ENCODE measurements at places on chromosomes 1 and 21.

- peak; percentile 27 for DNase-seq
These were observed 12.5 kb downstream of the KIF17 start for GRCh38 chr1:20705203-20705755.

- DNase-seq: peak; percentile 75
These were observed 89.0 kb upstream of the HMCN1 start for GRCh38 chr1:185645162-185645640.

DNA sequence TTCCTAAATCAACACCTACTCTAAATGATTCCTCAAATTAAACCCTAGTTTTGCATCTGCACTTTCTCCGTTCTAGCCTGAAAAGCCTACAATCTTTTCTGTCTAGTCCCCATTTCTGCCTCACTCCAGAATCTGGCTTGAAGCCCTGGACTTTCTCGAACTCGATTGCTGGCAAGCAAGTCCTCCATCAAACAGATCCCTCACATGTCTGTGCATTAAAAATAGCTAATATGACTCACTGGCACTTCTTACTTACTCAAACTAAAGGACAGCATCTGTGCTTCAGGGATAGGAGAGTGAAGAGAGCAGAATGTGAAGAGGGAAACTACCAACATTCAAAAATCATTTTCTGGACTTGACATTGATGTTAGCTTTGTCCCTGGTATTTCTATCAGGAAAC is 51.8 kb upstream of the CXADR start:
- peak; percentile 74 for DNase-seq

- DNase-seq: no peak
These were observed 1.5 kb downstream of the PHACTR4 start for GRCh38 chr1:28371010-28371377.

GRCh38 chr1:61561666-61562065 is 163.3 kb downstream of the TM2D1 start:
- peak; percentile 13 for DNase-seq

DNA sequence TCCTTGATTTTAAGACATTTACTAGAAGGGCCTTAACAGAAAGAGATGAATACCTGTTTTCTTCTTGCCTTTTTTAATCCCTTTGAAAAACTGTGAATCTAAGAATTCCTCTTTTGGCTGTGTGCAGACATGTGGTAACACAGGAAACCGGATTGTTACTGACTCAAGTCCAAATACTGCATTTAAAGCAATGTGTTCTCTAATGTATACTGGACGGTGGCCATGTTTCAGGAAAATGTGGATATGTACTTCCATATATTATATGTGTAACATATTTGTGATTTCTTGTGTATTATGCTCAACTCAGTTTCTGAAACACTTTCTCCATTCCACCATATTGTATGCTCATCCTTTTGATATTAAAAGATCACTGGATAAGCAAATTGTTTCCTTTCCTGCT is 185.1 kb downstream of the LRRC7 start:
- DNase-seq: no peak

DNA sequence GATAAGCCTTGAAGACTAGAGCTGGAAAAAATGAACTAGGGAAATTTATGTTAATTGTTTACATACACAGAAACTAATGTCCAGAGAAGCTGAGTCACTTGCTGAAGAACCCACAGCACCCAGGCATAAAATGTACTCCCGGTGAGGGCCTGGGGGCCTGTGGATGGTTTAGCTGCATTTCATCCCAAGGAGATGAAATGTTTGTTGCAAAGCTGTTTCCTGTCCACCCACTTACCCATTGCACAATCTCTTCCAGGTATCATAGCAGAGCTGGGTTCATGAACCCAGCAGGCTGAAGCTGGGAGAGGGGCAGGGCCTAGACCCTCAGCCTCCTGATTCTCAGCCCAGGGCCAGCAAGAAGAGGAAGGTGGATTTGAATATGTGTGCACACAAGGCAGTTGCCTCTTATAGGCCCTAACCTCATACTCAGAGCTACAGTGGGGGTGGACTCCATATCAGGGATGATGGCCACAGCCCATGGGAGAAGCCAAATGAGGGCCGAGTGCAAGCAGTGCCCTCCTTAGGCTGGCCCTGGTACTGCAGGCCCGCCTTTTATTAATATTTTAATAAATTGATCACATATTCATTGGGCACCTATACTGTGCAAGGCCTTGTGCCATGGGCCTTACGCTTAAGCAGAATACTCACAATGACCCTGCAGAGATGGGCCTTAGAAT is 110.8 kb downstream of the LACTBL1 start:
- DNase-seq: peak; percentile 69

- no peak for DNase-seq
These were observed 156.9 kb upstream of the NBPF11 start for GRCh38 chr1:148308832-148309458.

DNA sequence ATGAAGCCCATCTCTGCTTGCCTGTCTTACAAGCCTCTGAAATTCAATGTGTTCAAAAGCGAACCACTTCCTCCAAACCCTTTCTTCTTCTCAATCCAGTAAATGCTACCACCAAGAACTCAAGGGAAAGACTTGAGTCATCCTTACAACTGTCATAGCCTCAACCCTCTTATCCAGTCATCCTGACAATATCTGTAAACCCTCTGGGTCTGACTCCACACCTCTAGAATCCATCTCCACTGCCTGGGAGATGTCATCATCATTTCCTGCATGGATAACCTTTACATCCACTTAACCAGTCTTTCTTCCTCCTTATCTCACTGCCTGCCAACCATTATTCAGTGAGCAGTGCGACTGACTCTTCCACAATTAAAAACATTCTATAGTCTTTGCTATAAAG is 441.1 kb downstream of the SETD4 start:
- DNase-seq: peak; percentile 57

- DNase-seq: no peak
These were observed 116.6 kb upstream of the SYT6 start for GRCh38 chr1:114270282-114270681.

DNA sequence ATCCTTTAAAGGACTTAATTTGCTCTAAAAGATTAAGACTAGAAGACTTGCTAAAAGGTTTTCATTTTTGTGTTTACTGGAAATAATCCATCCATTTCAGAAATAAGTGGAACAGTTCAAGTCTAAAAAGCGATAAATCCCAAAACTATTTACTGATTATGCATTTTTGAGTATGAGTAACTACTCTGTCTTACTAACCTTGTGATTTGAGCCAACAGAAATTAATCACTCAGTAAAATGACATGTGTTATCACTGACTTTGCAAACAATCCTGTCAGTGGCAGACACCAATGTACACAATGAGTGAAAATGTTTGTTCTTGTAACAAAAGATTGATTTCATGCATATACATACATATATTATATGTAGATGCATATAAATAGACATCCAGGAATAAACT is 218.0 kb downstream of the DENND1B start:
- peak; percentile 7 for DNase-seq

- no peak for DNase-seq
These were observed 475.0 kb upstream of the NCAM2 start for GRCh38 chr21:20523191-20523590.

GRCh38 chr1:156436141-156437036 is 64.2 kb downstream of the MEF2D start:
- no peak for DNase-seq

GRCh38 chr1:60833173-60833572 is 249.2 kb upstream of the NFIA start:
- no peak for DNase-seq

GRCh38 chr1:38766125-38766524 is 93.4 kb downstream of the RRAGC start:
- DNase-seq: no peak

- DNase-seq: peak; percentile 64
These were observed 40.4 kb upstream of the TMEM61 start for GRCh38 chr1:54940042-54940441.

GRCh38 chr1:242425232-242425631 is 99.3 kb downstream of the PLD5 start:
- no peak for DNase-seq

GRCh38 chr1:181562395-181562794 is 79.1 kb downstream of the CACNA1E start:
- DNase-seq: no peak

DNA sequence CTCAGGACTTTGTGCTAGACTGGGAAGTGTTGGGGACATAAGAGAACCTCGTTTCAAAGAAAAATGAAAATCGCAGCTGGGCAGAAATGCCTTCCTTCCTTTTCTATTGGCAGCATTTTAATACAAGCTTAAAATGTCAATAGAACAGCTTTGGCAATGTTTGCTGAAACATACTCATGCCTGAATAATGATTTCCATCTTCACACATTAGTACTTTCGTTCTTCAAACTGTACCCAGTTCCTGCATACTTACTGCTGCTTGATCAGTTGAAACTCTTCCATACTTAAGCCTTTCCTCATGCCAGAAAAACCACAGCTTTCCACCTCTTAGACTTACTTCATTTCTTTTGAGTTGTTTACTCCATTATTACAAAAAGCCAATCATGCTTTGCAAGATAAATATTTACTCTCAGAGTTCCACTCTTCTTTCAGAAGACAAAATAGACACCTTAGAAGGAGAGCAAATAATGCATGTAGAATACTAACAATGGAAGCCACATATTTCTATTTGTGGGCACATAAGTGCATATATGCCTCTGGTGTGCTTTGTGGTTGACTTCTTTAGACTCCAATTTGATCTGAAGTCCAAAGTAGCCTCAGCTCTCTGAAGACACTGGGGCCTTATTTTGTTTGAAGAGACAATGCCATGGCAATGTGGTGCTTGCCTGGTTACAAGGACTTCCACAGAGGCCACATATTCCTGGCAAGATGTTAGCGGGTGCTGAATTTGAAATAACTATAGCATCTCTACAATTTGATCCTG is 22.7 kb upstream of the CD55 start:
- peak; percentile 68 for DNase-seq

- DNase-seq: no peak
These were observed 54.2 kb downstream of the BTBD8 start for GRCh38 chr1:92134331-92134730.

DNA sequence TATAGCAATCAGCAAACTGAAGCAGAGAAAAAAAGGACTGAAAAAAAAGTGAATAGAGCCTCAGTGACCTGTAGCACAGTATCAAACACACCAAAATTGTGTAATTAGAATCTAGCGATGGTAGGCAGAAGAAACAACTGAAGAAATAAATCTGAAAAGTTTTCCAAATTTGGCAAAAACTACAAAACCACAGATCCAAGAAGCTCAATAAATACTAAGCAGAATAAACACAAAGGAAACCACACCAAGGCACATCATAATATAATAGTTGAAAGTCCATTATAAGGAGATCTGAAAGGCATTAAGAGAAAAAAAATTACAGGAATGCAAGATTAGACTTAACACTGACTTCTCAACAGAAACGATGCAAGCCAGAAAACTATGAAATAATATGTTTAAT is 7.1 kb upstream of the IL12RB2 start:
- peak; percentile 6 for DNase-seq

DNA sequence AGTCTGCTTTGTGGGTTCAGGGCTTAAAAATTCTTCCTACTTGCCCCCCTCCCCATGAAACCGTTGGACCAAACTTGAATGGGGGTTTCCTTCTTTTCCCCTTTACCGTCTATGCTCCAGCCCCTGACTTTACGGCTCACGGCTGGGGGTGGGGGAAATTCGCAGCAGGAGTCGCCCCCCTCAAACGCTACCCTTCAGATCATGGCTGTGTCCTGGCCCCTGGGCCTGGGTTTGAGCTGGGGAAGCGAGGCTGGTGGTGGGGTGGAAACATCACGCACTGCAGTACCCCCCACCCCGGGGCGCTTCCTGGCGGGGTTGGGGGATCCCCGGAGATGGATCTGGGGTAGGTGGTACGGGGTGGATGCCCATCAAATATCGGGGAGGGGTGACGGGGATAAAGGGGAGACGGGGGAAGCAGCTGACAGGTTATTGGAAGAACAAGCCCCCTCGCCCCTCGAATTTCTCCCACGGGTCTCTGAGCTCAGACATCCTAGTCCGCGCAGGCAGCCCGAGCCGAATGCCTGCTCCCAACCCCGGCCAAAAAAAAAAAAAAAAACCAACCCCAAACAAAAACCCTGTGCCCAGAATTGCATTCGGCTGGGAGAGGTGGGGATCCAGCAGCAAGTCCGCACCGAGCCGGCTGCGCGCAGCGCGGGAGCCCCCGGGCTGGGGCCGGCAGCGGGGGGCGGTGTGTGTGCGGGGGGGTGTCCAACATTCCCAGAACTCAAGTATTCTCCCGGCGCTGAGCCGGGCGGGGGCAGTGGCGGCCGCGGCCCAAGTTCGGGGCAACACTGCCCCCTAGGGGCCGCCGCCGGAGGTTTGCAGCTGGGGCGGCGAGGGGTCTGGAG is 59.0 kb upstream of the ACOT11 start:
- DNase-seq: peak; percentile 66

DNA sequence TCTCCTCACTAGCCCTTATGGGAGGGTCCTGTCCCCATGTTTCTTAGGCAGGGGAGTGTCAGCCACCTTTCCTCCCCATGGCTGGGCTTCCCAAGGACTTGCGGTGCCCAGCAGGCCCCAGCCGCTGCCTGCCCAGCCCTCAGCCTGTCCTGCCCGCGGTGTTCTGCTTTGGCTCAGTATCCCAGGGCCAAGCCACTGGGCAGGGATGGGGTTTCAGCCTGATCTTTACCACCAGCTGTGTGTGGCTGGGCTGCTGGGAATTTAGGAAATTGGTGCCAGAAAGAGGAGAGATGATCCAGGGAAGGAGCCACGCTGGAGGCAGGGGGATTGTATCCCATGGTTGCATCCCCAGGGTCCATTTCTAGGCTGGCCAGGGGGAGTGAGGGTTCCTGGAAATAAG is 6.9 kb upstream of the IGFN1 start:
- no peak for DNase-seq

GRCh38 chr21:33976082-33977016 is 60.7 kb upstream of the ATP5PO start:
- DNase-seq: peak; percentile 94

DNA sequence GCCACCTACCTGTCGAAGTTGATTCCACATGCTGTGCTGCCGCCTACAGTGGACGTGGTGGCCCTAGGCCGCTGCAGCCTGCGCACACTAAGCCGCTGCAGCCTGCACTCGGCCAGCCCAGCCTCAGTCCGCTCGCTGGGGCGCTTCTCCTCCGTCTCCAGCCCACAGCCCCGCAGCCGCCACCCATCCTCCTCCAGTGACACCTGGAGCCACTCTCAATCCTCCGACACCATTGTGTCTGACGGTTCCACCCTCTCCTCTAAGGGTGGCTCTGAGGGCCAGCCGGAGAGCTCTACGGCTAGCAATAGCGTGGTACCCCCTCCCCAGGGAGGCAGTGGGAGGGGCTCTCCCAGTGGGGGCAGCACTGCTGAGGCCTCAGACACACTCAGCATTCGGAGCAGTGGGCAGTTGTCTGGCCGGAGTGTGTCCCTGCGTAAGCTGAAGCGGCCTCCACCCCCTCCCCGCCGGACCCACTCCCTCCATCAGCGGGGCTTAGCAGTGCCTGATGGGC is 46.9 kb downstream of the YARS1 start:
- no peak for DNase-seq

- DNase-seq: peak; percentile 15
These were observed 228.9 kb upstream of the ADGRL4 start for GRCh38 chr1:79235301-79236002.

GRCh38 chr1:171935664-171936063 is 94.4 kb downstream of the DNM3 start:
- DNase-seq: no peak

DNA sequence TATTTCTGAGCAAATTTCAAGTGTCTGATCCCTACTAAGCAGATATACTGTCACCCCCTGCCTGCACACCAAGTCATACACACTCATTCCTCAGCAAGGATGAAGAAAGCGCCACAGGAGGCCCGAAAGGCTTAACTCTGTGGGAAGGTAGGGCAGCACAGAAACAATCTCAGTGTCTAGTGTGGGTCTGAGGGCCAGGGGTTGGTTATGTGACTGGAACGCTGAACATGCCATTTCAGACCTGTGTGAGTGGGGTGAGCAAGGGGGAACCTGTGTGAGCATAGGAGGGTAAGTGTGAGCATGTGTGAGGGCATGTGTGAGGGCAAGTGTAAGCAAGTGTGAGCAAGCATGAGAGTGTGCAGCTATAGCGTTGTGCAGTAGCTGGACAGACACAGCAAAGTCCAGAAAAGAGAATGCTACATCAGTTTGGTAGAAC is 6.2 kb downstream of the ITPKB start:
- DNase-seq: no peak
